Stimulated activated CD8-positive, alpha-beta memory T cell treated with anti-CD3 and anti-CD28 coated beads, Interleukin-2, amount 100 ng/mL, for 48 hours (primary cell): ENCODE measurements at places on chromosomes 7 and 10.

DNA sequence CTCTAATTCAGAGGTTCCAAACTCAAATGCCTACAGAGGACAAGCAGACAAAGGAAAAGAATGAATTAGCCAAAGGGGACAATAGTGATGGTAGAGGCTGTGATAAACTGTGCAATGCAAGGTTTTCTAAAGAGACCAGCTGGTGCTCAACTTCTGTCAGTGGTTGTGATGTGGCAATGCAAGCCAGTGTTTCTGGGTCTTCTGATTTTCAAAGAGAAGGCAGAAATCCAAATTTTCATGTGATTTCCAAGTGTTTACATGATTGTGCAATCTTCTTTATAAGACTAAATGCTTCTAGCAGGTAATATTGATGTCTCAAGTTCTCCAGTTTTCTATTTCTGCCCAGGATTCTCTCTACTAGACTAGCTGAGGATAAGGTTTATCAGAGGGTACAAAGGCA lies 135.9 kb downstream of the PCDH15 start:
- no peak for DNase-seq

DNA sequence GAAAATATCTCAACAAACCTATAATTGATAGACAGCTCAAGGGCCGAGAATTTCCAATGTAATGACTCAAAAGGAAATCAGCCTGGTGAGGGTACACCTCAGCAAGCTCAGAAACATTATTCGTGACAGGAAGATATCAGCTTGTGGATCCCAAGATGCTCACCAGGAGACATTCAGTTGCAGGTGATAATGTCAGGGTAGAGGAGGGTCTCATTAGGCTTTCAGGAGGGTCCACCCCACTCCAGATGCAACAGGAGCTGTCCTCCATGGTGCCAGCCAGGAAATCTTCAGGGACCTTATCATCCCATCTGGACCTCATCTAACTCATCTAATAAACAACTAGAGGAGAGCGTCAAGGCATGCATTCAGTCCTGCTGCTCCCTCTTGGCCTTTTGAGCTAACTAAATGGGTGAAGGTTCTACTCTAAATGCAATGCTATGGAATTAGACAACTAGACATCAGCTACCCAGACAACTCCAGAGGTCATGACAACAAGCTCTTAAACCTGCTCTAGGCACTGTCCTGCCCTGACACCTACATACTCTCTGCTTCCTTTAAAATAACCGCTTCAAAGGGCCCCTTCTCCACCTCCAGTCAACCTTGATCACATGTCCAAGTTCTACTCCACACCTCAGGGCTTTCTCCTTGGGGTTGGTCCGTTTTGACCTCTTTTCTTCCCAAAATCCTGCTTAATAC lies 4.3 kb upstream of the GIMAP5 start:
- no peak for DNase-seq

DNA sequence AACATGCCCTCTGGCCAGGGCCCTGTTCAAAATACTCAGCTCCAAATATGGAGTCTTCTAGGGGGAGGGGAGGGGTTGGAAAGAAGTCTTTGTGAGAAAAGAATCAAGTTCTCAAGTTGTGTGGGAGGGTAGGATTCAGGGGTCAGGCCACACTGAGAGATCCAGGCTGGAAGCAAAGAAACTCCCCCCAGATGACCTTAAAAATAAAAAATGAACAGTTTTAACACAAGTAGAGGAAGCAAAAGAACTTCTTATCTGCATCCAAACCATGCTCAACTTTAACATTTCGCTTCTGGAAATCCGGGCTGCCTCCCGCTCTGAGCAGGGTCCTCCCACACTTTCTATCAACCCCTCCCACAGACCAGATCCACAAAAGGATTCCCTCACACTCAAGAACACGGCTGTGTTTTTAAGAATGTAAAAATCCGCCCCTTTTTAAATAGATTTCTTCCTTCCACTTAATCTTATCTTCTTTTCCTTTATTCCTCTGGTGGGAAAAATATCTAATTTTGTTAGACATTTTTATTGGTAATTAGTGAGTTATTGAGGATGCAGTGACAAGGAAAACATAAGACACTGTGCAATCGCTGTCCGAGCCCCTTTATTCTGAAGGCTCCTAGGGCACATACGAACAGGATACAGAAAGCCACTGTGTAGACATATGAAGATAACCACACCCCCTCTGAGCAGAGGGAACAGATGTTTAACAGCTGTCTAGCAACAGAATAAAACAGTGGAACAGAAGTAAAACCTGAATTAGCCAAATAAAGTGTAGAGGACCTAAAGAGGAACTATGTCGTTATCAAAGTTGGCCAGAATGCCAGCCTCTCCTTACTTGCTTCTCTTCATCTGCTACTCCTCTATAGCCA lies 43.8 kb downstream of the CYTH3 start:
- no peak for DNase-seq

DNA sequence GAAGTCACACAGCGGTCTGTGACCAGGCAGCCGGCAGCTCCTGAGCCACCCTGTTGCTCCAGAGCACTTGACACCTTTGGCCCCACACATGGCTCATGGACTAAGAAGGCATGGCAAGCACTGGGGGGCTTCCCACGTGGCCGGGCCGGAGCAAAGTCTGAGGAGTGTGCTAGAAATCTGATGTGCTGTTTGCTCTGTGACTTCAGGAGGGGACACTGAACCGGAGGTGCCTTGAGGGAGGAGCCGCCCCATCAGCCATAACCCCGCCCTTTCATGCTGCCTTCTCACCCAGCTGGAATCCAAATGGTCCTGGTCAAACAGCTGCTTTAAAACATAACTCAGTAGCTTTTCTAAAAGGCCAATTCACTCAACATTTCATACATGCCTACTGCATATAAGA lies 33.5 kb downstream of the PROSER2 start:
- no peak for DNase-seq

- no peak for DNase-seq
Observed at GRCh38 chr7:14376711-14377110, 387.2 kb upstream of the ETV1 start.

- no peak for DNase-seq
Observed at GRCh38 chr7:55288070-55288824, 76.9 kb upstream of the LANCL2 start.
